ENCODE measurements at places on chromosomes 6 and 20.

- no peak for DNase-seq
These were observed 261.1 kb upstream of the RGS17 start for GRCh38 chr6:153392156-153392555.

DNA sequence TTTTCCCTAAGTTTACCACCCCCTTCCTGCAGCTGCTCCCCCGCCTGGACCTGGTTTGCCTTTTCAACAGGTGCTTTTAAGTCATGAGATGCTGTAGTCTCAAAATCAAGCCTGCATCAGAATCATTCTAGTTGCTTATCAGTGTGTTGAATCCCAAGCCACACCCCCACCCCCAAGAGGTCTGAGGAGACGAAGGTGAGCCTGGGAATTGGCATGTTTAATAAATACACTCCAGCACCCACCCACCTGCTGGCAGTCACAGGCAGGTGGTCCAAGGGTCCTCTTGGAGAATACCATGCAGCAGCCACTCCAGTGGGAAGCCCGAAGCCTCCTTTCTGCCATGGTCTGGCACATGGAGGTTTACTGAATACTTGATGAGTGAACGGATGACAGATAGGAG lies 1.1 kb upstream of the ADIG start:
- no peak for DNase-seq

- DNase-seq = no peak
These were observed 163.3 kb downstream of the VEGFA start for GRCh38 chr6:43933148-43933885.

GRCh38 chr20:46011631-46012482 lies 3.1 kb downstream of the MMP9 start:
- DNase-seq = peak; percentile 67

DNA sequence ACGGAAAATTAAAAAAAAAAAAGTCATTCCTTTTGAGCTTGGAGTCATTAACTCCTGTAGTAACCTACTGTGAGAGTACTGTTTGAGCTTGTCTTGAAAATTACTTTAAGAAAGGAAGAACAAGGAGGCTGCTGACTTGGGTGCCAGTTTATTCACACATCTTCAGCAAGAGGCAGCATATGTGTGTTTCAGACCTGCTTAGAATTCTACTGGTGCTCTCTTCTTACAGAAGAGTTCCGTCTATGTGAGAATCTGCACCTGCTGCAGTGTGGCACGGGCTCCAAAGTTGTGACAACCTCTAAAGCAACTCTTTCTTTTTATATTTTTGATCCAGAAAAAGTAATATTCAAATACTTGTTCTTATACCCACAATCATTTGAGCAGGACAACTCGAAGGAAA lies 117.4 kb upstream of the SOX4 start:
- no peak for DNase-seq

DNA sequence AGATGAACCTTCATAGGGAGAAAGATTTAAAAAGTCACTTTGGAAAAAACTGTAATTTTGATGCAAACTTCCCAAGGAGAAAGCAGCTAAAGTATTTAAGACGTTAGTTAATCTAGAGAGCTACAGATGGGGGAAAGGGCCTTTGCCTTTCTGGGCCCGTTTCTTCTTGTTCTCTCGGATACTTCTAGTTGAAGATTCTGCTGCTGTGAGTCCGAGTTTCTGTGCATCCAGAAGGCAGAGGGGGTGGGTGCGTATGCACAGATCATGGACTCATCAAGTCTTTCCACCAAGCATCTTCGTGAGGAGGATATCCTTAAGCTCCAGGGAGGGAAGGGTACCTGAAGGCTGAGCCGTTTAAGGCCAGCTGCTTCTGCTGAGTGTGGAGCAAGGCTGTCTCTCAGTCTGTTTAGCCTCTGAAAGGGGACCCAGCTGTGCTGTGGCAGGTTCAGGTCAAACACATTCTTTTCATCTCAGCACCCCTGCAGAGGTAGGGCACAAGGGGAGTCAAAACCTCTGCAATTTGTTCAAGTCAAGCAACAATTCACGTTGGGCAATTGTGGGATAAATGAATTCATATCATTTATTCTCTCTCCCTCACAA lies 4.3 kb downstream of the LAMP5 start:
- DNase-seq = no peak

- no peak for DNase-seq
These were observed 201.2 kb upstream of the SHLD1 start for GRCh38 chr20:5548902-5549599.

DNA sequence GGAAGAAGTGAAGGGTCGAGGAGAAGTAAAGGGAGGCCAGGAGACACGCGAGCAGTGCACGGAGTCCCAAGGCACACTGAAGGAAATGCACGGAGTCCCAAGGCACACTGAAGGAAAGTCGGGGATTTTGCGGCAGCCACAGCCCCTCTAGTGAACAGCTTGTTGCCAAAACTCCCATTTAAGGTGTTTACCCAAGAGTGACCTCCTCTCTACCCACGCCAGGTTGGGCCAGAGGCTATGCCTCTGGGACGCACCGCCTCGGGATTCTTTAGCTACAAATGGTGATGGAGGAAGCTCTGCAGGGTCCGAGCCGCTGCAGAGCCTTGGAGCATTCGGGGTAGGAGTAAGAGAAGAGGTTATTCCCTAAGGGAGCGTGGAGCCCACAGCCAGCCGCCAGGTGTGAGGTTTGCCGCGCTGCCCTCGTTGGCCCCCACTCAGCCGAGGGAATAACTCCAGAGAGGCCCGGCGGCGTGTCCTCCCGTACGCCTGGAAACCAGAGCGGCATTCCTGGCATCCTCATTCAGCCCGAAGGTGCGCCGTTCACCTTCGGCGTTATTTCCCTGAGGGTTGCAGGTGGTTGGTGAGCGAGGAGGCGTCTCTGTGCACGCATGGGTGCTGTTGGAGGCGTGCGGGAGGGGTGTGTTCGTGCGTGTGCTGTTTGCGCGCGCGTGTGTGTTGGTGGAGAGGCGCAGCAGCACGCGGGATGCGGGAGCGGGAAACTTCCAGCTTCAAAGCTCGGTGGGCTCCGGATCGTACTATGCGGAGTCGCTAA lies 3.4 kb upstream of the MAFB start:
- DNase-seq = no peak

- DNase-seq = no peak
These were observed 114.9 kb downstream of the CDH4 start for GRCh38 chr20:61366914-61367313.

- DNase-seq = no peak
These were observed 49.9 kb downstream of the PXDC1 start for GRCh38 chr6:3701631-3702030.

DNA sequence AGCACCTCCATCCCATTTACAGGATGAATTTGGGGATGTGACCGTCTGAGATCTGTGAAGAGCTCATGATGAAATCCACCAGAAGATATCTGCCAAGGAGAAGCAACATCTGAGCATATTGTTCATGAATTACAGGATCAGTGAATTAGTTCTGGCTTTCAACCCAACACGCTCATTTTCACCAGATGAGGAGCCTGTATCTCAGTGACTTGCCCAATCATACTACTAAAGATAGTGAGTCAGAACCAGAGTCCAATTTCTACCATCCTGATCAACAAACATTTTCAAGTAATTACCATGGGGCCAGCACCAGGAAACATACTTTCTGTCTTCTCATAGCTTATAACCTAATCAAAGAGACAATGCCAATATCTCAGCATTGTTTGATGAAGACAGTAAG lies 116.6 kb downstream of the ZDHHC14 start:
- no peak for DNase-seq

DNA sequence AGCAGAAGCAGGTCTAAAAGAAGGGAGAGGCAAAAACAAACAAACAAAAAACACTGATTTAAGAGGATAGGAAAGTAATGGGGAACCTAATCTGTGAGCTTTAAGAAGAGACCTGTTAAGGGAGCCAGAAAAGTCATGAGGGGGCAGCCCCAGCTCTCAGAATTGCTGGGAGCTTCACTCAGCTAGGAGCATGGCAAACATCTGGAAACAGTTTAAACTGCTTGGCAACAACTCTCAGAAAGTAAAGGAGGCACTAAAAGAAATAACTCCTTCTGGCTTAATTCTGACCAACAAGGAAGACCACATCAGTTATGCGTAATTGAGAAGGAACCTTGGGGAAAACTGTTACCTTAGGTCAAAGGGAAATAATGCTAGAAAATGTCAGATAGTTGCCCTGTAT lies 121.4 kb downstream of the LAMP5 start:
- no peak for DNase-seq

DNA sequence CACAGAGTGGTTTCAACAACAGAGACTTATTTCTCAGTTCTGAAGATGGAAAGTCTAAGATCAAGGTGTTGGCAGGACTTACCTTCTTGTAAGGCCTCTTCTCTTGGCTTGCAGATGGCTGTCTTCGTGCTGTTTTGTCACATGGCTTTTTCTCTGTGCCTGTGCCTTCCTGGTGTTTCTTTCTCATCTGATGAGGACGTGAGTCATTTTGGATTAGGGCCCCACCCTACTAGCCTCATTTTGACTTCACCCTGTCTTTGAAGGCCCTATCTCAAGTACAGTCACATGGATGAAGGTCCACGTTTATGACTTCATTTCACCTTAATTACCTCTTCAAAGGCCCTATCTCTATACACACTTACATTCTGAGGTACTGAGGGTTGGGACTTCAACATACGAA lies 41.4 kb upstream of the LAMA2 start:
- DNase-seq = no peak

- no peak for DNase-seq
These were observed 139.4 kb downstream of the PHF3 start for GRCh38 chr6:63774961-63775360.

- DNase-seq = peak; percentile 18
These were observed 143.7 kb downstream of the KLHL32 start for GRCh38 chr6:97068211-97068610.

DNA sequence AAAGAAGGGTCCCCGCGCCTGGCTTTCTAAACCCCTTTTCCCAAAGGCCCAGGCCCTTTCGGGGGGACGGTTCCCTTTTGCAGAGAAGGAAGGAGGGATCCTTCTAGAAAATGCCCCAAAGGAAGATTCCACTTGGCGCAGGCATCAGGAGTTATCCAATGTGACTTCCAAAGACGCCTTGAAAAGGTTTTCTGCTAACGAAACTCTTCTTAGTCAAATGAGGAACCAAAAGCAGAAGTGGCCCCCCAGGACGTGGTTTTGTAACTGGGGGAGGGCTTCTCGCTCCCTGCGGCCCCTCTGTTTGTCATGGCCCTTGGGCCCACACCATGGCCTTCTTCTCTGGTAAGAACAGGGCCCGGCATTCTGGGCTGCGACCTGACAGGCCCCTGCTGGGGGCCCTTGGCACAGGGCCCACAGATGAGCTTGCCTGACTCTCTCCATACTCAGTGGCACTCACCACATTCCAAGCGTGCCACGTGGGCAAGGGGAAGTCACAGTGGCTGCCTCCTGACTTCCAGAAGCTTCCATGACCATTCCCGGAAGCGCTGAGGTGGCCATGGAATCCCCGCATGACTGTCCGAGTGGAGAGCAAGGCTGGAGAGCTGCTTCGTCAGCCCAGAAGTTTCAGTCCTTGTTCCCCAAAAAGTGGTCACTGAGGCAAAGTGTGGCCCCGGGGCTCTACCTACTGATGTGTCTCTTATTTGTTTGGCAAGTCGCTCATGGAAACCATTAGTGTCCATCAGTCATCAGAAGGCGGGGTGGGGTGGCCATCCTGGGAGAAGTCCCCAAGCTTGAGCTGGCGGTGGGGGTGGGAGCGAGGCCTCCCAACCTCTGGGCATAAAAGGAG lies 834 bp upstream of the CTSZ start:
- DNase-seq = peak; percentile 83

All from RPMI8226 (cell line).